Mucosa of gallbladder (tissue), 1 donor: ENCODE measurements at places on chromosomes 5 and 9.

- DNase-seq = no peak
Observed at GRCh38 chr9:128148509-128149000, 698 bp upstream of the LCN2 start.

- no peak for DNase-seq
Observed at GRCh38 chr9:73231203-73231602, 79.5 kb downstream of the ANXA1 start.

GRCh38 chr9:15305470-15305869 lies 1.5 kb downstream of the TTC39B start:
- DNase-seq = no peak

GRCh38 chr9:108412755-108413154 lies 443.0 kb downstream of the ACTL7B start:
- DNase-seq = no peak

DNA sequence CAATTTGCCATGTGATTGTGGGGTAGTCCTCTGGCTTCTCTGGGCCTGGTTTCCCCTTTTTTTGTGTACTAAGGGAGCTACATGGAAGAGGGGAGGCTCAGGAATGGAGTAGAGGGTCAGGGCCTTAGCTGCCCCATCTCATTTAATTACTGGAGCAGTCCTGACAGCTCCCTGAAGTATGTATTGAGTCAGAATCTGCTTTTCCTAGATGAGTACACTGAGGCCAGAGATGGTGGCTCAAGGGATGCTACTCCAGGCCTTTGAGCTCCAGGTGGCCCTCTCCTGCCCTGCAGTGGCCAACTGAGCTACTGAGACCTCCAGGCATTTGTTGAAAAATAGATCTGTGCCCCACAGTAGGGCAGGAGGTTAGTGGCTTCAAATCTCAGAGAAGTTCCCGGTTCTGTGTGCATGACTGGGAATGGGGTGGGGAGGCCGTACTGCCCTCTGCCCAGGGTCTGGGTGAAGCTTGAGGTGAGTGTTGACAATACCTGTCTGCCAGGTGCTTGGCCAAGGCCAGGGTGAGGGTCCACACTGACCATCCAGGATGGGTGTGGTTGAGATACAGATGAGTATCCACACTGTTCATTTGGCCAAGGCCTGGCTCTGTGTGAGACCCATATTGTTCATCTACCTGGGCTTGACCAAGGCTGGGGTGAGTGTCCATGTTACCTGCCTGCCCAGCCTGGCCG lies 45.7 kb downstream of the CXXC5 start:
- no peak for DNase-seq

- DNase-seq = no peak
Observed at GRCh38 chr5:134255418-134256150, 29.7 kb upstream of the PPP2CA start.

DNA sequence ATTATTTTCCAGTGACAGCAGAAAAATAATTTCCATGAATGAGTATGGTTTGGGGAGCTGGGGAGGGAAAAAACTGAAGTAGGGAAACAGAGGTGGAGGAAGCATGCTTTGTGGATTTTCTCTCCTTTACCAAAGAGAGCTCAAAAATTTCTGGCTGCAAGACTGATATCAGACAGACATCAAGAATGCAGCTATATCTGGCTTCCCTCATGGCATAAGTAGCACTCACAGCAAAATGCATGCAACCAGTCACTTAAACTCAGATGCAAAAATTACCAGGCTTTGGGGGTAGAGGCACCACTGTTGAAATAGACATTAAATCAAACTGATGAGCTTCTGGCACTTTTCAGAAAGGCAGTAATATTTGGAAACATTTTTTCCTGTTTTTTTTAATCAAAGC lies 196.9 kb downstream of the TSSK1B start:
- DNase-seq = no peak

DNA sequence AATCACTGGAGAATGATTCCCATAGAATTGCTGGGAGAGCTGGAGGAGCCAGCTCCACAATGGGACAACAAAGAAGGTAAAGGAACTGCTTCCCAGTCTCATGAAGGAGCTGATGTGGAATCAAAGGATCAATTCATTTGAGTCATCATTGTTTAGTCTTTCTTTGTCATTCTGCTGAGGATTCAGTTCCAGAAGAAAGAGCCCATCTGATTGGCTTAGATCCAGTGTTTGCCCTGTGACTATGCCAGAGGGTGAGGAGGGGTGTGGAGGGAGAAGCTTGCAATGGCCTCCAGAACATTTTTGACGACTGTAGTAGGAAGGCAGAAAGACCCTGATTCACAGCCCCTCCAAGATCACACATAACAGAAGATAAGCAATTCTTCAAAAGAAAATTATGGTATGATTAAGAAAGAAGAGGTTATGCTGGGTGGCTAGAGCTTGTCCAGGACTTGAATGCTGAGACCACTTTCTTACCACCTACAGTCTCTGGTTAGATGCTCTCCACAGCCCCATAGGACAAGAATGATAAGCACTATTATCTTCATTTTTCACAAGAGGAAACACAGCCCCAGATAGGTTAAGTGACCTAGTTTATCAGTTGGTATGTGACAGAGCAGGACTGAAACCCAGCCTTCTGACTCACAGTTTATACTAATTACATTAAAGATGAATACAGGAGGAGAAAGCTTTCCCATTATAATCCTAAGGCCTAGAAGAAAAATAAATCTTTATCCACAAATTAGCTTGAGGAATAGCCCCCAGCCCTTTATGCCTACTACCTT lies 363.1 kb downstream of the PRELID2 start:
- peak; percentile 30 for DNase-seq

- no peak for DNase-seq
Observed at GRCh38 chr9:22649384-22649783, 202.8 kb downstream of the DMRTA1 start.

DNA sequence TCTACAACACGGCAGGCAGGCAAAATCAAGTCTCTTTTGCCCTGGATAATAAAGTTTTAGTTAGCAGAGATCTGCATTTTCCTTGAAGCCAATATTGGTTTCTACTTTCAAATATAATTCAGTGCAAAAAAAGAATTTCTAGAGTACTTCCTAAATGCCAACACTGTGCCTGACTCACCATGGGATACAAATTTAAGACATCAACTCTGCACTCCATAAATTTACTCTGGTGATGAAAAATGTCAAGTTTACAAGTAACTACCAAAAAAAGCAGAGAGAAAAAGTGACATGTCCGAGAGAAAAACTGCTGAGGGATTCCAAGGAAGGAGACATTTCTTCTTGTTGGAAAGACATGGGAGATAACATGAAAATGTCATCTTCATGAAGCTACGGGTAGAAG lies 119.7 kb downstream of the RAPGEF6 start:
- no peak for DNase-seq

- DNase-seq = no peak
Observed at GRCh38 chr5:38112938-38113337, 145.4 kb upstream of the EGFLAM start.

GRCh38 chr9:135519179-135519971 lies 1.9 kb upstream of the LCN1 start:
- DNase-seq = no peak

- DNase-seq = no peak
Observed at GRCh38 chr5:151434570-151435237, 12.7 kb upstream of the SLC36A1 start.
